ENCODE measurements at places on chromosomes 13 and 19.

DNA sequence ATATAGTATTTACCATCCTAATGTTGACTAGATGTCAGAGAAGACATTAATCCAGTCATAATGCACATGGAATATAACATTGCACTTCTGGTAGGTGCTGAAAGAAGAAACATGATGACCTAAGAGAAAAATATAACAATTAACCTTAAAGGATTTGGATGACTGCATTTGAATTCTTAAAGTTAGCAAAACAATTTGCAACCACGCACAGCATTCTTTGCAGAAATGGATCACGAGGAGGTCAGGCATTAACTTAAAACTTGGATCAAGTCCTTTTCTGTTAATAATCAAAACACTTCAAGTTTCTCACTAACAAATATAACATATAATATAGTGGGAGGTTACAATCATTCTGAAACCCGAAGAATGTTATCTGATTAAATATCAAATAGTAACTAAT, 525.0 kb upstream of the SLITRK6 start:
- no peak overlapping the region for H3K27ac ChIP-seq
- no peaks in the 10 kb centered on the region for H3K27me3 ChIP-seq
- H3K4me1 ChIP-seq, result no peaks in the 10 kb centered on the region
- no peak for DNase-seq
- no peak overlapping the region for H3K4me3 ChIP-seq

DNA sequence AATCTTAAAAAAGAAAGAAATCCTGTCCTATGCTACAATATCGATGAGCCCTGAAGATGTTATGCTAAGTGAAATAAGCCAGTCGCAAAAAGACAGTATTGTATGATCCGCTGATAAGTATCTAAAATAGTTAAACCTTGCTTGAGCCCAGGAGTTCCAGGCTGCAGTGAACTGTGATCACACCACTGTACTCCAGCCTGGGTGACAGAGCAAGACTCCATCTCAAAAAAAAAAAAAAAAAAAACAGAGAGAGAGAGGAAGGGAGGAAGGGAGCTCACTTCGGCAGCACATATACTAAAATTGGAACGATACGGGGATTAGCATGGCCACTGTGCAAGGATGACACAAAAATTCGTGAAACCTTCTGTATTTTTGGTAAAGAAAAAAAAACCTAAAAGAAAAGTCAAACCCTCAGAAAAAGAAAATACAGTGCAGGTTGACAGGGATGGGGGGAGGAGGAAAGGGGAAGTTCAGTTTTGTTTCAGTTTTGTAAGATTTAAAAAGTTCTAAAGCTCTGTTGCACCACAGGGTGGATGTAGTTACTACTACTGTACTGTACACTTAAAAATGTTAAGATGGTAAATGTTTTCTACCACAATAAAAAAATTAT, 8.4 kb downstream of the CLASRP start:
- peak overlapping the region; percentile 38 for H3K27ac ChIP-seq
- H3K36me3 ChIP-seq, result no peaks in the 10 kb centered on the region
- H3K4me3 ChIP-seq, result no peak overlapping the region
- no peaks in the 10 kb centered on the region for H3K27me3 ChIP-seq
- no peak for DNase-seq

DNA sequence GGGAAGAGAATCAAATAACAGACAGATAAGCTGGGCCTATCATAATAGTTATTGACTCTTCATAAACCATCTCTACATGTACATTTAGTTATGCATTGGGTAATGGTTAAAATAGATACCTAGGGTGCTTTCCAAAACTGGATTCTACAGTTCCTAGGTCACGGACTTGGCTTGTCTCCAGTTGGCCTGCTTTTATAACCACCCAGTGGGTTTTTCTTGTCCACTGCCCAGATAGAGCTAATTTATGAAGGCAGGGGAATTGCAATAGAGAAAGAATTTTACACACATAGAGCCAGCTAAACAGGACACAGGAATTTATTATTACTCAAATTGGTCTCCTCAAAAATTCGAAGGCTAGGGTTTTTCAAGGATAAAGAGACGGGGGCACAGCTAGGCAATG, 97.3 kb downstream of the FAM216B start:
- no peak for DNase-seq
- no peak overlapping the region for H3K27ac ChIP-seq
- H3K4me3 ChIP-seq, result no peak overlapping the region
- no peaks in the 10 kb centered on the region for H3K27me3 ChIP-seq

DNA sequence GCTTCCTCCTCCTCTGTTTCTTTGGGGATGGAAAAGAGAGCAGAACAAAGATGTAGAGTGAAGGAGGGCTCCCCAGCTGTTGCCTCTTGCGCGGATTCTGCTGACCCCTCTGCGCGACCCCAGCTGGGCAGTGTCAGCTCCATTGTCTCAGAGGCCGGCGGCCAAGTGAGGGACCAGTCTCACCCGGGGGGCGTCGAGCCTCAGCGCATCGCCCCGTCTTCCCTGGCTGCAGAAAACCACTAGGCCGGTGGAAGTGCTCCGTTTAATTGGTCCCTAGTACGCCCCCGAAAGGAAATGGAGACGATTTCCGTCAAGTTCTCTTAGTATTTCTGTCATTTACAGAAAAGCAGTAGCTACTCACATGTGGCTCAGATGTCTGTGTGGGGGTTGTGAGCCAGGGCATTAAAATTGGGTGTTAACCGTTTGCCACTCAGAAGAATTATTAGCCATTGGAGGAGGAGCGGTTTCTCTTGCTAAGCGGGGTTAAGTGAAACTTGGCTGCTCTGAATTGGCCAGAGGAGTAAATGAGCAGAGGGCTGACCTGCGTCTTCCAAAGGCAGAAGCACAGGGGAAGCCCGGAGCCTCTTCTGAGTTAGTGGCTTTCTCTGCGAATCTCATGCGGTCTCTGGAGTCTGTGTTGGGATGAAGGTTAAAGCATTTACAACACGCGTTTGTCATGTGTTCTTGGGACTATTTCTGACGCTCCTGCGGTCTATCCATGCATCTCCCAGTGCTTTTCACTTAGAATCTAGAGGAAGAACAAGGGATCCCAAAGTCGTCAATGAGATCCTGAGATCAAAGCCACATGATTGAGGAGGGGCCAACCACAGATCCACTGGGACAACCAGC, 132.8 kb upstream of the MYO16 start:
- DNase-seq, result peak; percentile 5
- H3K4me3 ChIP-seq, result peak overlapping the region; percentile 29
- no peak overlapping the region for H3K27ac ChIP-seq

DNA sequence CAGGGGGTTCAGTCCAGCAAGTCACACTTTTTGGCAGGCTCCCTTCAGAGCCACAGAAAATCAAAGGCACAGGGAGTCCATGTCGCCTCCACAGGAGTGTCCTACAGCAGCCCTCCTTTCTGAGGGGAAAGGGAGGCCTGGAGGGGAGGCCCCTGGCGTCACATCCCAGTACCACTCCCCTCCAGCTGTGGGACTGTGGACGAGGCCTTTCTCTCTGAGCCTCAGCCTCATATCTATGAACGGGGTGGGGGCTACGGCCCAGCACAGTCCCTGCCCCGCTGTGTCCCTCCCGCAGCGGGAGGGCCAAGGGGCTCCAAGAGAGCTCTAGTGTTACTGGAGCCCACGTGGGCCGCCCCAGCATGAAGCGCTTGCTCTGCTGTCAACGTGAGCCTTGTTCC, 23.8 kb downstream of the PEPD start:
- no peak overlapping the region for H3K27ac ChIP-seq
- DNase-seq, result no peak
- no peaks in the 10 kb centered on the region for H3K27me3 ChIP-seq
- no peaks in the 10 kb centered on the region for H3K36me3 ChIP-seq

- no peak for DNase-seq
- H3K27ac ChIP-seq, result no peak overlapping the region
- H3K4me3 ChIP-seq, result no peak overlapping the region
- H3K36me3 ChIP-seq, result no peaks in the 10 kb centered on the region
Observed at GRCh38 chr13:25654322-25654721, 282.5 kb downstream of the ATP8A2 start.

GRCh38 chr19:44684892-44685863, 13.8 kb upstream of the CEACAM16 start:
- H3K4me1 ChIP-seq, result peaks cover 5% of the 10 kb centered on the region
- H3K27me3 ChIP-seq, result no peaks in the 10 kb centered on the region
- peak; percentile 72 for DNase-seq

- H3K36me3 ChIP-seq, result no peaks in the 10 kb centered on the region
- H3K27ac ChIP-seq, result no peak overlapping the region
- H3K27me3 ChIP-seq, result no peaks in the 10 kb centered on the region
- H3K4me1 ChIP-seq, result no peaks in the 10 kb centered on the region
Observed at GRCh38 chr19:27738569-27739193, 1474.3 kb downstream of the UQCRFS1 start.

Data from hepatocyte (in vitro differentiated cells).